ENCODE measurements at places on chromosomes 16 and 17.
A peak's percentile ranks its signal among the peaks of the same experiment; 100 is the strongest.

- no peak for DNase-seq
Measured at GRCh38 chr16:86018941-86019340, 120.0 kb downstream of the IRF8 start.

GRCh38 chr17:57752031-57752905 lies 7.2 kb upstream of the CCDC182 start:
- DNase-seq: peak; percentile 87

GRCh38 chr17:40331743-40332641 lies 23.0 kb downstream of the RARA start:
- DNase-seq: no peak

DNA sequence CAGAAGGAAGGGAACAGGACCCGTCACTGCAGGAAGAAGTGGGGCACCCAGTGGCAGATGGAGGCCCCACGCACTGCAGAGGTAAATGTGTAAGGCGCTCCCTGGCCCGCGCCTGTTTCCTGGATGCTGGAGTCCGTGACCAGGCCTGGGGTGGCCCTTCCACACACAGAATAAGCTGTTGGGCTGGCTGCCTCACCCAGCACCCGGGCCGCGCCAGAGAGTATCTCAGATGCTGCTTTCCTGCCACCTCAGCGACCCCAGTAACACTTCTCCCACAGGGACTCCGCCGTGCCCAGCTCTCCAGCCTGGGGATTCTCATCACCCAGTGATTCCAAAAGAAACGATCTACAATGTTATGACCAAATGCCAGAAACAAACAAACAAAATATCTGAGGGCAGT lies 1993.1 kb downstream of the TP53TG3F start:
- no peak for DNase-seq

Measured in mesendoderm (in vitro differentiated cells).